ENCODE measurements at places on chromosomes 3 and 15.

DNA sequence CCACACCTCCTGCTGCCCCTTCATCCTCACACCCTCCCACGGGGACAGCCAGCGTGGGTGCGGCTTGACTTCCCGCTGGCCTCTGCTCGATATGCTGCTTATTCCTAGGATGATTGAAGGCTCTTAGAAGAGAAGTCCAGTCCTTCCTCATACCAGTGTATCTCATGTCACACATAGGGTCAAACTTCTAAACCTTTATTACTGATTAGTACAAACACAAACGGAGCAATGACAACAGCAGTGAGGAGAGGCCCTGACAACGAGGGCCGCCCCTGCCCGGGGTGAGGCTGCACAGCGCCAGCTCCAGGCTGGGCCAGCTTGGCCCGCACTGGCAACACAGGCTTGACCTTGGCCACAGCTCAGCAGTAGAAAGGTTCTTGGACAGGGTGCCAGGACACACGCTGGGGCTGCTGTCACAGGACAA, 3.7 kb downstream of the CIB1 start:
- no peak for DNase-seq

DNA sequence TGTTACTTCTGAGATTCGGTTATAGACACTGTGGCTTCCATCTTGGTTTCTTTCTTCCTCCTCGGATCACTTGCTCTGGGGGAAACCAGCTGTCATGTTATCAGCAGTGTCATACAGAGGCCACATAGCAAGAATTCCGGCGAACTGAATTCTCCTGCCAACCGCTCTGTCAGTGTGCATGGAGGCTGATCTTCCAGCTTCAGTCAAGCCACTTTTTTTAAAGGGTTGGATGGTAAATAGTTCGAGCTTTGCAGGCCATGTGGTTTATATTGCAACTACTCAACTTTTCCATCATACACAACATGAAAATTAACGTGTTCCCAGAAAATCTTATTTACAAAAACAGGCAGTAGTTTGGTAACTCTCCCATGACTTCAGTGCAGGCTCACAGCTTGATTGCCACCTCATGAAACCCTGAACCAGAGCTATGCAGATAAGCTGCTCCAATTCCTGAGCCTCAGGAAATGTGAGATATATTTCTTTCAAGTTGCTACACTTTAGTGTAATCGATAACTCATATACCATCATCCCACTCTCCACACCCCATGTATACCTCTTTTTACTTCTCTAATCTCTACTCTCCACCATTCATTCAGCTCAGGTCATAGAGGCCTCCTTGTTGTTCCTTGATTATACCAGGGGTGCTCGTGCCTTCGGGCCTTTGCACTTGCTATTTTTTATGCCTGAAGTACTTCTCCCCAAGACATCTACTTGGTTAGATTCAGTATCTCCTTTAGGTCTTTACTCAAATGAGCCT, 7.2 kb downstream of the RPL22L1 start:
- no peak for DNase-seq

GRCh38 chr15:101103598-101103997, 148.2 kb downstream of the CHSY1 start:
- DNase-seq = no peak

DNA sequence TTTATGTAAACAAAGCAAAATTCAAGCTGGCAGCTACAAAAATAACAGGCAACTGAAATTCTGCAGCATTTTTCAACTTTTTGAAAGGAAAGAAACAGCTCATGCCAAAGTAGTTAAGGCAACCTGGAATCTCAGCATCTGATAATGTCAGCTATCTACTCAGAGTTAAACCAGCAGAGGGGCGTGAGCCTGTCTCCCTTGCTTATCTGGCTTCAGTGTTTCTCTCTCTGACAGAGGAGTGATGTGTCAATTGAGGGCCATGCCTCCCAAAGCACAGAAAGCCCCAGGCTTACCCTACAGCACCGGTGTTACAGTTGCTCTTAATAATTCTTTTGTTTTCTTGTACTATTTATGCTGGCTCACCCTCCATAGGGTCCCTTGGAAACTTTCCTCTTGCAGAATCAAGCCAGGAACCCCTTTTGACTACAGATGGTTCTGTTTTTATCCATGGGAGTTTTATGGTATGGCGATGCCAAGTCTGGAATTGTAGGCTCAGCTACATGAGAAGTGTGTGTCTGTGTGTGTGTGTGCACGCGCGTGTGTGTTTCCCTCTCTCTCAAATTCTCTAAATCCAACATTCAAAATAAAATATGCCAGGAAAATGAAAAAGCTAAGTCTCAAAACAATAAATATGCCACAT, 7.3 kb downstream of the TMEM212 start:
- no peak for DNase-seq

- no peak for DNase-seq
Observed at GRCh38 chr3:163315786-163316185, 1762.5 kb downstream of the SI start.

Data from stimulated activated CD8-positive, alpha-beta memory T cell treated with anti-CD3 and anti-CD28 coated beads, Interleukin-4, amount 100 ng/mL, for 4 hours (primary cell).